ENCODE measurements at places on chromosomes 7 and 10.

- DNase-seq, result no peak
These were observed 71.9 kb downstream of the WIPF3 start for GRCh38 chr7:29878081-29878688.

DNA sequence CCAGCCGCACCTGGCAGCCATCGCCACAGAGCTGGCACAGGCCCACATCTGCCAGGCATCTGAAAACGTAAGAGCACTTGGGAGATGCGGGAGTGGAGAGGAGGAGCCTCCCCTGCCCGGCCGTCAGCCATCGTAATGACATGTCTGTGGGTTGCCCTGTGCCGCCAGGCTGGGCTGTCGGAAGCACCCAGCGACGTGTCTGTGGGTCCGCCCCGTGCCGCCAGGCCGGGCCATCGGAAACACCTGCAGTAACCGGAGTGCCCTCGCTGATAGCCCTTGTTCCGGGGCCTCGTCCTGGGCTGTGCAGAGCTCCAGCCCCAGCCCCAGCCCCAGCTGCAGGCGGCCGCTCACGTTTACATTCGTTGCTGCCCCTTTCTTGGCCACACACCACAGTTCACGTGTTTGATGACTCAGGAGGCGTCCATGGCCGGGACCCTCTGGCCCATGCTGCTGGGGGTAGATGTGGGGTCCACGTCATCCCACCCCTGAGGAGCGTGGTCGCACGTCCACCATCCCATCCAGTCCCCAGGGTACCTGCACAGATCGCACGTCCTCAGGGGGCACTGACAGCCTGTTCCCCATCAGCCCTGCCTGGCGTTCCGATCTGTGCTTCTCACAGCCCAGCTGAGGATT is 30.0 kb upstream of the PRKAR1B start:
- DNase-seq, result no peak

DNA sequence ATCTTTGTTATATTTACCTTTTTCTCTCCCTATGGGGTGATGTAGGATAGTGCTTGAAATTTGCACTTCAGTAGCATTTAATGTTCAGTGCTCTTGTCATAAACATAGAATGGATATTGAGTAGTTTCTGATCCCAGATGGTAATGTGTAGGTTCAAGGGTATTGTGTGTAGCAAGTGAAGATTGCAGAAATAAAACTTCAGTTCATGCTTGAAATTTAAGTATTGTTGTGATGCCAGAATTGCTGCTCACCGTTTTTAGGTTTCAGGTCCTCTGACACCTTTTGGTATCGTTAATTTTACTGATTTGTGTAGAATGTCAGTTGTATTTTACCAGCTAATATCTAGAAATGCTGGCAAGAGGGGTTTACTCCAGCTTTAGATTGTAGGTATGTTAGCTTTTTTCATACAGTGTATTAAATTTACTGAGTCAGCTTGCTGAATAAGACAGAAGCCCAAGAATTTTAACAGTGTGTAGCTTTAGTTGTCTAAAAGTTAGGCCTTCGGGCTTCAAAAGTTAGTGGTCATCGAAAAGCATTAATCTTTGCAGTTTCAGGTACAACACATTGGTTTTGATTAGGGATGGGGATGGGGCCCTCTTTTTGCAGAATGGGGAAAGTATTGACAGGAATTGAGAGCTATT is 1.9 kb downstream of the PTEN start:
- no peak for DNase-seq

DNA sequence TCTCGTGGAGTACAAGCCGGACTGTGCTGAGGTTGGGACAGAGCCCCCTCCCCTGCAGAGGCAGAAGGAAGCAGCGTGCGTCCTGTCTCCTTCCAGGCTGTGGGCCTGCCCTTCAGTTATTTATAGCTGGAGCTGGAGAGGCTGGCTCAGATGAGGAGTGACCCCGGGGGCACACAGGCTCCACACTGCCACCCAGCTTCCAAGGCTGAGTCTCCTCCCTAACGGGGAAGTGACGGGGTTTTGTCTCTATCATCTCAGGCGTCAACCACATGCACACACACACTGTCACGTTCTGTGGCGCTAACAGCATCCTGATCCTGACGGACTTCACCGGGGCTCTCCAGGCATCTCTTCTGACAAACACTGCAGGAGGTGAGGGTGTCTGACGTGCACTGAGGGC is 25.4 kb downstream of the AMZ1 start:
- DNase-seq, result no peak

DNA sequence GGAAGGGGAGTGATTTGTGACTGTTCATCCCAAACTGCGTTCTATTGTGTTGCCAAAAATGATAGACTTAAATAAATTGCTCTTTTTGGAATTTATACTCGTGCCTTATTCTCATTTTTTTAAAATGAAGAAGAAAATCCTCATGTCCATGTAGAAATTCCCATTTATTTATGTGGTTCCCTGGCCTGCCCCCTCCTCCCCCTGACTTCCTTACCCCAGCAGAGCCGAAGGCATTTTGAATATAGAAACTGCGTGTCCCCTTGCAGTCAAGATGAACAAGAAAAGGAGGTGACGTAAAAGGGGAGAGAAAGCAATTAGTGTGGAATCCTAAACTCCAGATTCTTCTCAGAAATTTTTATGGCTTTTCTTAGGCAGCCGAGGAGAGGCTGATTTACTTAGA is 126.1 kb downstream of the FAM204A start:
- DNase-seq, result no peak

- DNase-seq, result no peak
These were observed 105.6 kb upstream of the RET start for GRCh38 chr10:42971251-42971599.

GRCh38 chr10:86434656-86435055 is 68.1 kb upstream of the GRID1 start:
- no peak for DNase-seq

DNA sequence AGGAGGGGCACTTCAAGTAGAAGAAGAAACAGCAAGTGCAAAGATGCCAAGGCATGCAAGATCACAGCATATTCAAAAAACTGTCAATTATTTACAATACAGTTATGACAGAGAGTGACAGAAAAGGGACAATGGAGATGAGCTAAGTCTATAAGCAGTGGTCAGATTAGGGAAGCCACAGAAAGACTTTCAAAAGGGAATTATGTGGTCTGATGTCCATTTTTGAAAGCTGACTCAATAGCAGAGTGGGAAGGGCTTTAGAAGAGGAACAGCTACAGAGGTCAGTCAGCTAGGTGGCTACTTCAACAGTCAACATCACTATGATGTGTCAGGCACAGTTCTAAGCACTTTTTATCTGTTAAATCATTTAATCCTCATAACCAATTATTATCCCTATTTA is 45.2 kb upstream of the SPOCK2 start:
- DNase-seq, result no peak

DNA sequence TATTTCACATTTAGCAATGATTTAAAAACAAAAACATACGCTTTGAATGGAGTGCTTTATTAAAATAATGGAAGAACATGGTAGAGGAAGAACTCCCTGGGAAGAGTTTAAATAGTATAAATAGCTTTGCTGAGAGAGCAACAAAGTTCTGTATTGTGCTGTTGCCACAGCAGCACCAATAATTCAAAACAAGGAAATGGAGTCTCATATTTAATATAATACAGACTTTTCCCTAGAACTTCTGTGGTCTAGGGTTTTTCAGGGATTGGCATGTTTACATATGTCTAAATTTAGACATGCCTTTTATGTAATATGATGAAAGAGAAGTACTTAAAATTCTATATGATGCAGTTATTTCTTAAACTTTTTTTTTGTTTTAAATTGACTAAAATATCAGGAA is 217.2 kb upstream of the HDAC9 start:
- no peak for DNase-seq
